ENCODE measurements at places on chromosomes 16 and 17. TPM values are rescaled to one million over a fixed set of nuclear protein-coding genes. Genes with fewer than 3 reads are reported as not detected.

DNA sequence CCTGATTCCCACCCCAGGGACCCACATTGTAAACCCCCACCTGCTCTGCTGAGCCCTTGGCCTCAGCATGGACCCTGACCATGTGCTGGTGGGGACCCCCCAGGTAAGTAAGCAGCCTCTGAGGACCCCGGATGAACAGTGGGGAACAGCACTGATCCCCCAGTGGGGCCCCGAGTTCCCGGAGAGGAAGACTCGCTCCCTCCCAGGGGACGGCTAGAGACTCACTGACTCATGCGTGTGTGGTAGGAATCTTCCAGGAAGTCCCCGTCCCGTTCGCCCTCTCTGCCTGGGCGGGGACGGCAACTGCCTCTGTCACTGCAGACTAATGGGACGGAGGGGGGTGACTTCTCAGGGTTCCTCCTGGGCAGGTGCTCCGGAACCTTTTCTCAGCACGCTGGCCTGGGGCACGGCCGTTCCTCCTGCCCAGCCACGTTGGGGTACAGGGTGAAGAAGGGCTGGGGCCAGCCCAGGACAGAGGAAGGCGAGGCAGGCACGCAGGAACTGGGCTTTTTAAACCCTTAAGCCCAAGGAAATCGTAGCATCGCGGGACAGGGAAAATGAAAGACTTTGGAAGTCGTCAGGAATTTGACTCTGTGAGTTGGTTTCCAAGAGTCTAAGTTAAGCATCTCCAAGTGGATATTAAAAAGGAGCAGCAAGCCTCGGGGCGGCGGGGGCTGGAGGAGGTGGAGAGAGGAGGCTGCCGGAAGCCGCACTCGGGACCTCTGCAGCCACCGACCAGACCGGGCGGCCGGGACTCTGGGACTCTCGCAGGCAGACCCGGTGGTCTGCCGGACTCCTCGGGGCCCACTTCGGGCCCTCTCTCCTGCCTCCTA is 178.7 kb downstream of the SEC14L1 start:
- peaks cover 56% of the 10 kb centered on the region for H3K4me1 ChIP-seq
- peak overlapping the region; percentile 85 for H3K27ac ChIP-seq
- DNase-seq = peak; percentile 94
- peak overlapping the region; percentile 57 for H3K4me3 ChIP-seq

DNA sequence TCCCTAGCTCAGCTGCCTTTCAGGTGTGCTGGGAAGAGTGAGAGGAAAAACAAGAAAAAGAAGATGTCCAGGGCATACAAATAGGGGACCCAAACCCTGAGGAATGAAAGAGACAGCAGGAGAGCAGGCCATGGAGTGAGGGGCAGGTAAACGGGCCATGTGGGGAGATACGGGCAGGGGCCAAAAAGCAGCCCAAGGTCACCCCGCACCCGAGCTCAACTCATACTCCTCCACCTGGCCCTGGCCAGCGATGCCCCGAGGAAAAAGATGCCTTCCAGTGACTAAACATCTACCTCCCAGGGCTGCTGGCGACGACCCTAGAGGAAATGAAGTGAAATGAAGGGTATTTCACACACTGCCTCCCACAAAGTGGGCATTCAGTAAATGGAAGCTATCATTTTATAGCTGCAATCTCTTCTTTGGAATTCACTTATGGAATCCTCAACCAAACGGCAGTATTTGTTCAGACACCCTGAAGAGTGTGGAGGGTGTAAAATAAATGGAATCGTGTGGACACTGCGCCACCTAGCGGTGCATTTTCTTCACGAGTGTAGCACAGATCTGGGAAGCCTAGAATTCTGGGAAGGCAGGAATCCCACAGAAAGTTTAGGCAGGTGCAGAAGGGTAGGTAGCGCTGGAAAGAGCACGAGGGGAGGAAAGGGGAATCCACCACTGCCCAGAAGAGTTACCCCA is 14.9 kb downstream of the ELAC2 start:
- H3K4me3 ChIP-seq = no peak overlapping the region
- H3K27me3 ChIP-seq = no peaks in the 10 kb centered on the region
- DNase-seq = peak; percentile 80
- H3K4me1 ChIP-seq = peaks cover 10% of the 10 kb centered on the region

- H3K27me3 ChIP-seq = peaks cover 21% of the 10 kb centered on the region
- no peaks in the 10 kb centered on the region for H3K4me1 ChIP-seq
- H3K36me3 ChIP-seq = no peaks in the 10 kb centered on the region
- DNase-seq = peak; percentile 77
- no peak overlapping the region for H3K27ac ChIP-seq
These were observed 23.2 kb upstream of the NTN1 start for GRCh38 chr17:8997994-8998628.

GRCh38 chr16:84780544-84781376 is 39.0 kb upstream of the CRISPLD2 start:
- H3K27ac ChIP-seq = no peak overlapping the region
- DNase-seq = no peak
- no peak overlapping the region for H3K4me3 ChIP-seq
- no peaks in the 10 kb centered on the region for H3K27me3 ChIP-seq

DNA sequence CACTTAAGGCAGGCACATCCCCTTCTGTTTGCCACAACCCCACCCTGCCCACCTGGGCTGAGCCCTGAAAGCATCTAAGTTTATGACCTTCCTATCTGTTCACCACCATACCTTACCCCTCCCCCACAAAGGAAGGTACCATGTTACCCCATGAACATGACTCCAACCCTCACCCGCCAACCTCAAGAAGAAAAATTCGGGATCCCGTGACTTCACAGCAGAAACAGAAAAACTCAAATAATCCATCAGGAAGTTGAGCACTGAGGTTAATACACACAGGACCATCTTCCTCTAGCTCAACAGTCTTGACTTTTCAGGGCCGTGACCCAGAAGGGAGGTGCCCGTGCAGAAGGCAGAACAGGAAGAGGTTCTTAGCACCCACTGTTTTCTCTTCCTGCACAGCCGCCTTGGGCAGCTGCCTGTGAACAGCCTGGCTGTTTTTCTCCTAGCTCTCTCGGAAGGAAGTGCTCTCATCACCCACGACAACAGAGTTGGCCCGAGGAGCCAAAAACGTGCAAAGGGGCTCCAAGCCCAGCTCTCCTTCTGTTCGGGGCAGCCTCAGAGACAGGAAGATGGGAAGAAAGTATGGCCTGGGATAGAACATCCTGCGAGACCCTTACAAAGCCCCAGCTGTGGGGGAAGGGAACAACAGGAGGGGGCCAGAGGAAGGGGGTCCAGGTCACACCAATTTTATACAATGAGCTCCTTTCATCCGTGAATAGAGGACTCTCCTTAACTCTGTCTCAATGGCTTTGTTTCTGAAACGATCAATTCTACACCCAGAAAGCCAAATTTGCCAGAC is 101.1 kb downstream of the XYLT1 start:
- no peak overlapping the region for H3K27ac ChIP-seq
- peaks cover 16% of the 10 kb centered on the region for H3K4me1 ChIP-seq
- H3K27me3 ChIP-seq = no peaks in the 10 kb centered on the region
- H3K36me3 ChIP-seq = no peaks in the 10 kb centered on the region
- peak; percentile 48 for DNase-seq
- H3K4me3 ChIP-seq = no peak overlapping the region

DNA sequence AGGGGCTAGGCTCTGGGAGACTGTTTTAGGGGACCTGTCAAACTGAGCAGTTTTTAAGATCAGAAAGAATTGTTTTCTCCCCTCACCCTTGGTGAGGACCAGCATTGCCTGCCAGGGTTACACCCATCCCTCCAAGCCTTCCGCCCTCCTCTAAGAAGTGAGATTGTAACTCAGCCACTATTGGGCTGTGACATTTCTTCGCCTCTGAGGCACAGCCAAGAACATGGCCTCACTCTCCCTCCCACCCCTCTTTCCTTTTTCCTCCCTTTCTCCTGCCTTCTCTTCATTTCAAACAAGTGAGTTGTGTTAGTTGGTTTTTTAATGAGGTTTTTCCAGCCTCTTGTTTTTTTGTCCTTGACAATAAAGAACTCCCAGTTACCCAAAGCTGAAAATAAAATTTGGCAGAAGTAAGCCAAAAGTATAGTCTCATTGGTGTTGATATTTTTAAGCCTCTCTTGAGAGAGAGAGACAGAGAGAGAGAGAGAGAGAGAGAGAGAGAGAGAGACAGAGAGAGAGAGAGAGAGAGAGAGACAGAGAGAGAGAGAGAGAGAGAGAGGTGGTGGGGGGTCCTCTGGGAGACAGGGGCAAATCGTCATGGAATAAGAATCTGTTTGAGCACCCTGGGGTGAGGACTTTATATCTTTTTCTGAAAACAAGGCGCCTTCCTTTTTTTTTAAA is 77.2 kb upstream of the TBX2 start:
- DNase-seq = no peak
- H3K36me3 ChIP-seq = no peaks in the 10 kb centered on the region
- H3K27me3 ChIP-seq = no peaks in the 10 kb centered on the region

DNA sequence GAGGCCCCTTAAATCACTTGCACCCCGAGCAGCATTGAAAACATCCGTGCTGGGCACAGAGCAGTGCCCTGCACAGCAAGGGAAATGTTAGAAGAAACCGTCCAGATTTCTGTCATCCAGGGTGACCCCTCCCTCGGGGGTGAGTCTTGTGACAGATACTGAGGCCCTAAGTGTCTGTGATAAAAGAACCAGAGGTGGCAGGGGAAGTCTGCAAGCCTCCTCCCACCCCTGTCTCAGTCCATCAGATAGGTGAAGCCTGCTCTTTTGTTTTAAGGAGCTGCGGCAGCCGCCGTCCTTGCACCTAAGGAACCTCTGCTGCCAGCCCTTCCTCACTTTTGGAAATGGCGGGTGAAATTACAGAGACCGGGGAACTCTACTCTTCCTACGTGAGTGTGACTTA is 845 bp upstream of the NAT9 start:
- peak overlapping the region; percentile 92 for H3K4me3 ChIP-seq
- H3K27ac ChIP-seq = peak overlapping the region; percentile 90

DNA sequence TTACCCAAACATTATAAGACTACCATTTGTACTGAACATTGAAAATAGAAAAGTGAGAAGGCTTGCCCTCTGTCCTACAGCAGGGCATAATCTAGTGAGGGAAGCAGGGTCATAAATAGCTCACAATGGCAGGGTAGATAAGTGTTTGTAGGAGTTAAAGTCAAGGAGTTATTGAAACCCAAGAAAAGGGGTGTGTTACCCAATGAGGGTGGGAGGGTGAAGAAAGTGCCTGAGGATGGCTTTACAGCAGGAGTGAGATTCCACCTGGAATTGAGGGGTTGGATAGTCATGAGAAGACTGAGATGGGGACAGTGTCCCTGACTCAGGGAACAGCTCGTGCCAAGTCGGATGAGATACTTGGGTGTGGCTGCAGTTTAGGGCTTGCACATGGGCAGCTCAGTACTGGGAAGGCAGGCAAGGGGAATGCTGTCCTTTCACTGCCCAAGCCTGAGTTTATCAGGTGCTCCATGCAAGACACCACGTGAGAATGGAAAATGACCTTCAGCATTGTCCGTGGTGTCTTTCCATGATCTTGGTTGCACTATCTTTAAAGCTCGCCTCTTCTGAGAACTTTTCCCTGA is 393.2 kb upstream of the MAF start:
- H3K4me3 ChIP-seq = no peak overlapping the region
- no peaks in the 10 kb centered on the region for H3K4me1 ChIP-seq
- no peaks in the 10 kb centered on the region for H3K36me3 ChIP-seq
- DNase-seq = no peak

- H3K4me1 ChIP-seq = no peaks in the 10 kb centered on the region
- no peaks in the 10 kb centered on the region for H3K36me3 ChIP-seq
- no peak overlapping the region for H3K4me3 ChIP-seq
These were observed 170.4 kb downstream of the IRX5 start for GRCh38 chr16:55101026-55101425.

GRCh38 chr17:11932337-11932898 is 64.9 kb downstream of the ZNF18 start:
- no peak overlapping the region for H3K4me3 ChIP-seq
- no peaks in the 10 kb centered on the region for H3K4me1 ChIP-seq
- H3K27me3 ChIP-seq = no peaks in the 10 kb centered on the region
- no peak for DNase-seq

- no peak overlapping the region for H3K4me3 ChIP-seq
- H3K4me1 ChIP-seq = no peaks in the 10 kb centered on the region
- H3K27ac ChIP-seq = no peak overlapping the region
- H3K27me3 ChIP-seq = no peaks in the 10 kb centered on the region
- no peaks in the 10 kb centered on the region for H3K36me3 ChIP-seq
- no peak for DNase-seq
These were observed 71.6 kb downstream of the HS3ST3B1 start for GRCh38 chr17:14372461-14372860.

GRCh38 chr17:50079334-50080095 is 15.6 kb upstream of the PDK2 start:
- H3K36me3 ChIP-seq = no peaks in the 10 kb centered on the region
- H3K27me3 ChIP-seq = no peaks in the 10 kb centered on the region
- DNase-seq = peak; percentile 61
- no peak overlapping the region for H3K4me3 ChIP-seq

GRCh38 chr16:49158029-49158642 is 123.5 kb downstream of the CBLN1 start:
- no peaks in the 10 kb centered on the region for H3K27me3 ChIP-seq
- H3K27ac ChIP-seq = no peak overlapping the region
- H3K4me1 ChIP-seq = no peaks in the 10 kb centered on the region
- no peak overlapping the region for H3K4me3 ChIP-seq

- H3K4me3 ChIP-seq = no peak overlapping the region
- no peaks in the 10 kb centered on the region for H3K27me3 ChIP-seq
- DNase-seq = no peak
- H3K27ac ChIP-seq = no peak overlapping the region
These were observed 22.6 kb downstream of the LGALS3BP start for GRCh38 chr17:78957128-78957527.

DNA sequence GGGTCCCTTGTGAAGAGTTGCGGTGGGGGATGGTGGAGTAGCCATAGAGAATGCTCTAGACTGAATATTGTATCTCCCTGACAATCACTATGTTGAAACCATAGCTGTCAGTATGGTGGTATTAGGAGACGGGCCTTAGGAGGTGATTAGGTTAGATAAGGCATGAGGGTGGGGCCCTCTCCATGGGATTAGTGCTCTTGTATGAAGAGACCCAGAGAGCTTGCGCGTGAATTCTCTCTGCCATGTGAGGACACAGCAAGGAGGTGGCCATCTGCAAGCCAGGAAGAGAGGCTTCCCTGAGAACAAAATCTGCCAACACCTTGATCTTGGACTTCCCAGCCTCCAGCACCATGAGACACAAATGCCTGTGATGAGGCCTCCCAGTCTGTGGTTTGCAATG is 34.5 kb upstream of the MGAT5B start:
- no peak overlapping the region for H3K27ac ChIP-seq
- H3K36me3 ChIP-seq = no peaks in the 10 kb centered on the region
- H3K27me3 ChIP-seq = no peaks in the 10 kb centered on the region
- no peak for DNase-seq
- H3K4me1 ChIP-seq = no peaks in the 10 kb centered on the region

- peak overlapping the region; percentile 88 for H3K27ac ChIP-seq
- peaks cover 29% of the 10 kb centered on the region for H3K4me1 ChIP-seq
- no peak for DNase-seq
These were observed 40.5 kb upstream of the KLHDC4 start for GRCh38 chr16:87806261-87806640.

The ERAL1 gene
- 80.5 TPM for total RNA-seq

The HEATR9 gene
- total RNA-seq = not detected

The KREMEN2 gene
- 1.6 TPM for total RNA-seq

The LPCAT2 gene
- 8.2 TPM for total RNA-seq
